Brain pericyte (primary cell): ENCODE measurements at places on chromosomes 7 and 10.

DNA sequence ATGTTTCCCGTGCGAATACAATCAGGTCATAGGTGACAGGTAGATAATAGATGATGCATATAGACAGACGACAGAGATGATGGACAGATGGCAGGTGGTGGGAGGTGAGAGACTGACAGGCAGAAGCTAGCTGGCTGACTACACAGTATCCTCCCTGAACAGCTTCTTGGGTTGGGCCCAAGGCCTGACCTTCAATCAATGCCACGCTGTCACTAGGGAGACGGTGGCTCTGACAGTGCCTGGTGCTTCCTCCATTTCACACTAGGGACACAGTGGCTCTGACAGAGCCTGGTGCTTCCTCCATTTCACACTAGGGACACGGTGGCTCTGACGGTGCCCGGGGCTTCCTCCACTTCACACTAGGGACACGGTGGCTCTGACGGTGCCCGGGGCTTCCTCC is 200.1 kb downstream of the DIP2C start:
- no peak for DNase-seq

- DNase-seq: no peak
Observed at GRCh38 chr10:53209944-53210611, 437.5 kb upstream of the MBL2 start.

- DNase-seq: no peak
Observed at GRCh38 chr7:90797596-90797995, 201.5 kb downstream of the CDK14 start.

DNA sequence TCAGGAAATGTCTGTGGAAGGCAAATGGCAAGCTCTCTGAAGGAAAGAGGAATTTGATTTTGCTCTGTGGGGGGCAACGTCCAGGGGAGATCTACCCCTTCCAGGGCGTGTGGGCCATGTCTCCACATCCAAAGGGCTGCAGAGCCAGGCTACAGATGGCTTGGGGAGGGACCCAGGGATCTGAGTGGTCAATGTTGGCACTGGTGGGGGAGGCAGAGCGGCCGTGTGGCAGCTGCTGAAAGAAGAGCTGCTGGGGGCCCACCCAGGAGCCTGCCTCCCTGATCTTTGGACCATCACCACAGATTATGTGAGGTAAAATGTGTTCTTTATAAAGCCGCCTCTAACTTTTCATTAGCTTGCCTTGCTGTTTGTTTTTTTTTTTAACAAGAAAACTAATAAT is 144.1 kb downstream of the HERPUD2 start:
- DNase-seq: no peak

DNA sequence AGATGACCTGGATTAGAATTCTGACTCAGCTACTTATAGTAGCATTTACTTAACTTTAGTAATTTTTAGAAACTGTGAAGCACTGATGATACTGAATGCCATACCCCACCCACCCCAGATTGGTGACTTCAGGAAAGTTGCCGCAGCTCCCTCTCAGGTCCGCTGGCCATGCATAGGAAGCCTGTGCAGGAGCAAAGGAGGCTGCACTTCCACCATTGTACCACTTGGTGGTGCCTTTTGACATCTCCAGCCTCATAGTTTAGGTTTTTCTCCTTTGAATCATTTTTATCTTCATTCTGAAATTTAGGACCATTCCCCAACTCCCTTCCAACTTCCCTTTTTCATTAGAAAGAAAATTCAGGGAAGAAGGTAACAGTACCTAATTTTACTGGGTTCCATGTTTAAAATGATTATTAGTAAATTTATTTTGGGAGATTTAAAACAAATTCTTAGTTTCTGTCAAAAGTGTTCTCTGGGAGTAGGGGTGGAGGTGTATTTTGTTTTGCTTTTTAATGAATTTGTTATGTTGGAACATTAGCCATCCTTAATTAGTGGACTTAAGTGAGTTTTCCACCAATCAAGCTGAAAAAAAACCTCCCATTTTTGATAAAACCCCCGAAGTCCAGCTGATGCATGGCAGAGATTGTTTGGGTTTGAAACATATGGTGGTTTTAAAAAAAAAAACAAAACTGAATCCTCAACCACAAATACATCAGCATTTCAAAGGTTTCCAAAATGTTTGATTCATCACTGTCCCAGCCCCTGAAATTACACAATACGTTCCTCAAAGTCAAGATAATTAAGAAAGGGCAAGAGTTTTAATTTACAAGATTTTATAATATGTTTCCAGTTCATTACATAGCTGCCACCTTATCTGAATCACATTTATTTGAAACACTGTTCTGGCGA is 109.6 kb downstream of the WNT2 start:
- no peak for DNase-seq

DNA sequence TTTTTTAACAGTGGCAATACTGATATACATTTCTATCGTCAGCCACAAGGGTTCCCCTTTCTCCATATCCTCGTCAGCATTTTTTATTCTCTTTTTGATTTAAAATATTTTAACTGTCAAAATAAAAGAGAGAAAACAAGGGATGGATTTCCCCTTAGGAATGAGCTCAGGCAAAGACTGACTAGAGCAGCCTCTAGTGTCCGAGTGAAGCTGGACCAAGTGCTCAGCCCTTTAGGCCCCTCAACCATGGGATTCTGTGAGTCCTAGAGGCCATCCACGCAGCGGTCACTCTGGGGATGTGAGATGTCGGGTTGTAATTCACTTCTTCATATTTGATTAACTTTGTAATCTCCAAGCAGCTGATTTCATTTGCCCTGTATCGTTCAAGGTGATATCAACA is 137.4 kb upstream of the RNF32 start:
- DNase-seq: no peak
